Activated T-helper 1 cell treated with anti-CD3 and anti-CD28 coated beads, Interleukin-12 subunit alpha, Interleukin-12 subunit beta, Interleukin-2, Interleukin-4 antibody, amounts not matched to agents 30 ng/mL and 10 ng/mL and 1 ng/mL, durations not matched to agents 14 hours and 24 hours and 36 hours (primary cell): ENCODE measurements at places on chromosomes 5 and 9. TPM values are rescaled to one million over a fixed set of nuclear protein-coding genes. Genes with fewer than 3 reads are reported as not detected.

The TMEM232 gene
- total RNA-seq = 0.61 and 1.3 TPM in 2 replicates

The FIBCD1 gene
- not detected in 2 replicates for total RNA-seq

The DDX4 gene
- total RNA-seq = 0.12 TPM in 1 of 2 replicates, not detected in the other

The PCDHGA8 gene
- total RNA-seq = 0.03 TPM in 1 of 2 replicates, not detected in the other

The FBP1 gene
- 0.39 TPM in 1 of 2 replicates, not detected in the other for total RNA-seq

The PCDHB16 gene
- total RNA-seq = not detected in 2 replicates

The FAM221B gene
- not detected in 2 replicates for total RNA-seq

The IGFBPL1 gene
- not detected in 2 replicates for total RNA-seq

The VCAN gene
- 0.05 TPM in 2 replicates for total RNA-seq

The FBP2 gene
- total RNA-seq = not detected in 2 replicates

The THBS4 gene
- total RNA-seq = 1.3 and 2.0 TPM in 2 replicates

The SEMA5A gene
- 0.12 TPM in 1 of 2 replicates, not detected in the other for total RNA-seq

The ANXA2R gene
- total RNA-seq = 0.88 and 0.93 TPM in 2 replicates

The IFNA16 gene
- not detected in 2 replicates for total RNA-seq

The PKD2L2 gene
- not detected in 2 replicates for total RNA-seq

The MTMR12 gene
- total RNA-seq = 26.2 and 29.9 TPM in 2 replicates

The AFAP1L1 gene
- total RNA-seq = not detected in 2 replicates

The NEUROG1 gene
- total RNA-seq = not detected in 2 replicates

The CNTLN gene
- 1.5 and 2.3 TPM in 2 replicates for total RNA-seq

The KIF4B gene
- 0.05 TPM in 2 replicates for total RNA-seq

The GABRG2 gene
- not detected in 2 replicates for total RNA-seq

The SLIT3 gene
- total RNA-seq = 0.03 and 0.20 TPM in 2 replicates

The FGD3 gene
- total RNA-seq = 43.9 and 44.0 TPM in 2 replicates

The GBGT1 gene
- total RNA-seq = 8.6 and 9.4 TPM in 2 replicates

The ADGRD2 gene
- not detected in 2 replicates for total RNA-seq

The IL9 gene
- total RNA-seq = 0.36 and 2.0 TPM in 2 replicates

The TUSC1 gene
- total RNA-seq = 0.47 and 0.62 TPM in 2 replicates

The TMEM174 gene
- not detected in 2 replicates for total RNA-seq

The CTXN3 gene
- not detected in 2 replicates for total RNA-seq

The ASTN2 gene
- total RNA-seq = 2.5 and 3.3 TPM in 2 replicates

The SUSD3 gene
- total RNA-seq = 31.7 and 33.2 TPM in 2 replicates

The DRD1 gene
- not detected in 2 replicates for total RNA-seq

The GAS1 gene
- total RNA-seq = 0.12 and 0.23 TPM in 2 replicates
